ENCODE measurements at places on chromosomes 12 and 14. TPM values are rescaled to one million over a fixed set of nuclear protein-coding genes. Genes with fewer than 3 reads are reported as not detected.

Gene RITA1
- 17.4 TPM for total RNA-seq

Gene GPD1
- 4.3 TPM for total RNA-seq

Gene TAS2R9
- not detected for total RNA-seq

Gene ASIC1
- 1.9 TPM for total RNA-seq

Gene KLRK1
- total RNA-seq: 1.9 TPM

Gene POC1B
- 27.0 TPM for total RNA-seq

Gene ERP29
- 117 TPM for total RNA-seq

Gene MSI1
- 7.4 TPM for total RNA-seq

Gene PRKD1
- total RNA-seq: 0.82 TPM

DNA sequence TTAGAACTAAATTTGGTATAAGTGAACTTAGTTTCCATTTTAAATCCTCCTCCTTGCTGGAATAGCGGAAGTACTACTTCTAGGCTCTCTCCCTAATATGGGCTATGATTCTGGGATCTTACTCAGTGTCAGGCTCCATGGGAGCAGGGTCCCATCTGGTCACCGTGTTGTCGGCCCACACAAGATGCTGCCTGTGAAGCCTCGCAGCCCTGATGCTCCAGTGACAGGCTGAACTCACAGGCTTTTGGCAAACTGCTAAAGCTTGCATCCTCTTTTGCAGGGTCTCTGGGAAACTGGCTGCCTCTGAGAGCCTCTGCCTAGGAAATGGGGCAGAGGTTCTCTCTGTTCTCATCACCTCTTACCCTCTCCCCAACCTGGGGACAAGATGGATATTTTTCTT lies 88.4 kb downstream of the RPAP3 start:
- DNase-seq: no peak

DNA sequence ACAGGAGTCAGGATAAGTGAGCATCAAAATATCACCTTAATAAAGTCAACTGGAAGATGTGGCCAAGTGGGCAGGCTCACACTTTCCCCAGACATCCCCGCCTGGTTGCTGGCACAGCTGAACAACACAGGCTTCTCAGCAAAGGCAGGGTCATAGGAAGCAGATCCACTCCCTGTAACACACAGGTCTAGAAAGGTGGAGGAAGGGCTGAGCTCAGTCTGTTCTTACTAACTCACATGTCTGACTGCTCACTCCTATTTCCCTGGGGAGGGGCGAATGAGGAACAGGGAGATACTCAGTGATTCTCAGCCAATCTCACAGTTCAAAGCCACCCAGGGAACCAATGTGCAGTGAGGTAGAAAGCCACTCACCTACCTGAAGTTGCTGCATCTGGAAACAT lies 45.0 kb upstream of the AMN1 start:
- DNase-seq: no peak

DNA sequence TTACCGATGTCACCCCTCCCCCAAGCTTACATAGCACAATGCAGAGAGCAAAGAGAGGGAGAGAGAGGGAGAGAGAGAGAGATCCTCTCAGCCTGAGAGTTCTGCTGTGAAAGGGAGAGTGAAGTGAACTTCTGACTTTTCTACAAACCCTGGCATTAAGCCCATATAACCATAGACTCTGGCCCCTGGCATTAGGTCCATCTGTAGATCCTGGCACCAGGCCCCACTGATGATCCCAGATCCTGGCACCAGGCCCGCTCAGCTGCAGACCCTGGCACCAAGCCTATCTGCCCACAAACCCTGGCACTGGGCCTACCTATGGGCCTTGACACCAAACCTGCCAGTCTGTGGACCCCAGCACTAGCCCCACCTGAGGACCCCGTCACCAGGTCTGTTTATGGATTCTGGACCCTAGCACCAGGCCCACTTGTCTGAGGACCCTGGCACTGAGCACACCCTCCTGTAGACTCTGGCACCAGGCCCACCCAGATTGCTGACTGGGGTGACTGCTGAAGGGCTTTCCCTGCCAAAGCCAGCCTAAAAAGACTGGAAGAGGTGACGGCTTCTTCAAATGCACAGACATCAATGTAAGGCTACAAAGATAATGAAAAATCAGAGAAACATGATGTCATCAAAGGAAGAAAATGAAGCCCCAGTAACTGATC lies 14.5 kb upstream of the KRT83 start:
- DNase-seq: peak; percentile 42

DNA sequence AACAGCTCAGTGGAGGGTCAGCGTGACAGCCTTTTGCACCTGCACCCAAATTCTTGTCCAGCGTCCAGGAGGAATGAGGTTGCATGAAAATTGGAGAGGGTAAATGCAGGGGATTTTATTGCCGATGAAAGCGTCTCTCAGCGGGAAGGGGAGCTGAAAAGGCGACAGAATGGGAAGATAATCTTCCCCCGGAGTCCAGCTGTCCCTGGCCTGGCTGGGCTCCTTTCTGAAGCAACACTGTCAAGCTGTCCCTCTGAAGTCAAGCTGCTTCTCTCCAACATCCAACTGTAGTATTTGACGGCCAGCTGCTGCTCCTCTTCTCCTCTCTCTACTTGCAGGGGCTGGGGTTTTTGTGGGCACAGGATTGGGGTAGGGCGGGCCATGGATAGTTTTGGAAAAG lies 32.7 kb downstream of the NOPCHAP1 start:
- DNase-seq: no peak

DNA sequence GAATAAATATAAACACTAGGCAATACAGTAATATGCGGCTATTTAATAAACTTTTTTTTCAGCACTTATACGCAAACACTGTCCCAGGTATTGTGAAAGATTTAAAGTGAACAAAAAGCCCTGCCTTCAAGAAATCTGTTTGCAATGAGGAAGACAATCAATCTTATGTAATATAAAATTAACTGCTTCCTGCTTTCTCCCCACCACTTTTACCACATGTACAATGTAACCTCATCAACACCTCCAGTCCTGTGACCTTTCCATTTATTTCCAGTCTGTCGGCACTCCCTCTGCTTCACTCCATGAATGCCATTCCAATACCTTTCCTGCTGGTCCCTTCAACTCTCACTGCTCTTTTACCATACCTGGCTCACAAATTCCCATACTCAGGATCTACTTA lies 10.5 kb downstream of the SNX6 start:
- no peak for DNase-seq

DNA sequence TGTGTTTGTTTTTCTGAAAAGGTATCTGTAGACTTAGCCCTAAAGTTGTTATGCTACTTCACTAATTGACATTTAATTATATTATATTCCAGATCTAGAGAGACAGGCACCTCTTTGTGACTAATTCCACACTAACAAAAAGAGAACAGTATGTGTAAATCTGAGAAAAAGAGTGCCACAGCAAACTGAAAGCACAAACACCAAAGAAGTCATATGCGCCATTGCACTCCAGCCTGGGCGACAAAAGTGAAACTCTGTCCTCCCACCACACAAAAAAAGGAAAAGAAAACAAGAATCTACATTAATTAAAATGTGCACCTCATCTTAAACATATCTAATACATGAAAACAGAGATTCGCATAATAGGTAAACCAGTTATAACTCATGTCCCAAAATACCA lies 4.4 kb upstream of the CSRNP2 start:
- no peak for DNase-seq

GRCh38 chr12:109777544-109777943 lies 55.7 kb downstream of the TRPV4 start:
- no peak for DNase-seq

DNA sequence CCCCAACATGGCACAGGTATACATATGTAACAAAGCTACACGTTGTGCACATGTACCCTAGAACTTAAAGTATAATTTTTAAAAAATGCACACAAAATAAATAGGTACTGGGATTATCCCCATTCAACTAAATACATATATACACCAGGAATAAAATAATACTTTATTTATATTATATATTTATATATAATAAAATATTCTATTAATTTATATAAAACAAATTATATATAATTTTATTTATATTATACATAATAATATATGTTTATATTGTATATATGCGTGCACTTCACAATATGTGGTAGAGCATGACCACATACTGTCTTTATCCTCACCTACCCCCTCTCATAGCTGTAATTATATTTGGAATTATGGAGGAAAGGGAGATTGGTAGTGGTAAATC lies 119.1 kb upstream of the TMEM260 start:
- no peak for DNase-seq

- DNase-seq: no peak
Observed at GRCh38 chr14:102481791-102482238, 27.8 kb downstream of the ANKRD9 start.

- peak; percentile 11 for DNase-seq
Observed at GRCh38 chr14:55518391-55518790, 61.6 kb upstream of the KTN1 start.

GRCh38 chr14:80564051-80564450 lies 352.7 kb upstream of the DIO2 start:
- DNase-seq: no peak

DNA sequence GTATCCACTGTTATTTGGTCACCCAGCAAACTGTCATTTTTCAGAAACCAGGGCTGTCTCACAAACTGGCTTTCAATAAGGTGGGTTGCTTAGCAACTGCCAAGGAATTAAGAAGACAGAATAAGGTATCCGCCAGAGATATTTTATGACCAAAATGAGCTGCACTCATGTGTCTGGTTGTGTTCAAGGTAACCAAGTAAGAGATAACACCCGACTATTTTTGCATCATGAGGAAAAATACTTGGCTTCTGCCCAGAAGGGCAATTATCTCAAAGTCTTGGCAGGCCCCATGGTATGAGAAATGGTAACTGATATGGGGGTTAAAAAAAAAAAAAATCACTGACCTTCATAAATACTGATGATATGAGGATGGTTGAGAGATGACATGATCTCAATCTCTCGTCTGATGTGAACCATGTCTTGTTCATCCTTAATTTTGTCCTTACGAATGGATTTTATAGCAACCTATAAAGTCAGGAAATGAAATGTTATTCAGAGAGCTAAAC lies 32.6 kb downstream of the NUAK1 start:
- no peak for DNase-seq

- no peak for DNase-seq
Observed at GRCh38 chr14:99241325-99242010, 30.5 kb downstream of the BCL11B start.

GRCh38 chr12:26374934-26375680 lies 179.7 kb downstream of the SSPN start:
- no peak for DNase-seq

DNA sequence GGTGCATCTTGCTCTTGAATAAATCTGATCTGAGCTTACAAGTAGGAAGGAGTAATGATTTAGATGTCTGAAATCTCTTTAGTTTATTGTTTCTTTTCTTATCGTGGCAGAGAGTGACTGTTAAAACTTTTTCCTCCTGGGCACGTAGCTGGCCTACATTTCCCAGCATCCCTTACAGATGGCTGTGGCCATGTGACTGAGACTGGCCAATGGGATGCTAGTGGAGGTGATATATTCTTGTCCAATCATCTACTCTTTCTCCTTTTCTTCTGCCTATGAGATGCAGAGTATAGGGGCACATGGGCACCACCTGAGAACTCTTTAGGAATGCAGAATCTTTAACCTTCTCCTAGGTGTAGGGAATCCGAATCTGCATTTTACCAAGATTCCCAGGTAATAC lies 237.3 kb downstream of the RGS6 start:
- DNase-seq: no peak

GRCh38 chr14:79369359-79370332 lies 841.7 kb downstream of the DIO2 start:
- DNase-seq: peak; percentile 39

GRCh38 chr14:50542941-50543418 lies 10.6 kb upstream of the MAP4K5 start:
- no peak for DNase-seq

DNA sequence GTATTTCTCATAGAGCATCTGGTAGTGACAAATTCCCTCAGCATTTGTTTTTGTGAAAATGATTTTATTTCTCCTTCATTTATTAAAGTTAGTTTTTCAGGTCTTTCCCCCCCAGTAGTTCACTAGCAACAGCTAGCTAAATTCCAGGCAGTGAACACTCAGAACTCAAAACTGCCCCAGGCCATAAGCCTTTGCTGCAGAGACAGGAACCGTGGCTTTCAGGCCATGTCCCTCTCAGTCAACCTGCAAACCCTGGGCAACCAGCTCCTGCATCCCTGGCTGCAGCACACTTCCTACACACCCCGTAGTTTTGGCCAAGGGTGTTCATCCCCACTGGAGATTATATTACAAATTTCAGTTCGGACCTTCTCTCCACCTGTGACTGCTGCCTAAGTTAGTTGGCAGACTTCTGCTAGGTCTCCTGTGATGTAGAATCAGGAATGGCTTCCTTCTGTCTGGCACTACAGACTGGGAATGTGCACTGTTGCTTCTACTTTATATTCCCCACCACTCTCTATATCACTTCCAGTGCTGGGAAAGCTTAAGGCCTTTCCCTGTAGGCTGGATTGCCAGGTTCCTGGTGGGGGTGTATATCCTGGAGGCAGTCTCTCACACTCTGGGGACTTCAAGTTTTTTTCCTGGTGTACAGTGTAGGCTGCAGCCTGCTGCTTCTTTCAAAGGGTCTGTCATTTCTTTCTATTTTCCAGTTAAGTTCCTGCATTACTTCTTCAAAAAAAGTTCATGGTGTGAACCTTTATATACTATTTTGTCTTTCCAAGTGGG lies 924.4 kb upstream of the LRFN5 start:
- no peak for DNase-seq

GRCh38 chr14:64114166-64114565 lies 180.0 kb downstream of the ESR2 start:
- no peak for DNase-seq

DNA sequence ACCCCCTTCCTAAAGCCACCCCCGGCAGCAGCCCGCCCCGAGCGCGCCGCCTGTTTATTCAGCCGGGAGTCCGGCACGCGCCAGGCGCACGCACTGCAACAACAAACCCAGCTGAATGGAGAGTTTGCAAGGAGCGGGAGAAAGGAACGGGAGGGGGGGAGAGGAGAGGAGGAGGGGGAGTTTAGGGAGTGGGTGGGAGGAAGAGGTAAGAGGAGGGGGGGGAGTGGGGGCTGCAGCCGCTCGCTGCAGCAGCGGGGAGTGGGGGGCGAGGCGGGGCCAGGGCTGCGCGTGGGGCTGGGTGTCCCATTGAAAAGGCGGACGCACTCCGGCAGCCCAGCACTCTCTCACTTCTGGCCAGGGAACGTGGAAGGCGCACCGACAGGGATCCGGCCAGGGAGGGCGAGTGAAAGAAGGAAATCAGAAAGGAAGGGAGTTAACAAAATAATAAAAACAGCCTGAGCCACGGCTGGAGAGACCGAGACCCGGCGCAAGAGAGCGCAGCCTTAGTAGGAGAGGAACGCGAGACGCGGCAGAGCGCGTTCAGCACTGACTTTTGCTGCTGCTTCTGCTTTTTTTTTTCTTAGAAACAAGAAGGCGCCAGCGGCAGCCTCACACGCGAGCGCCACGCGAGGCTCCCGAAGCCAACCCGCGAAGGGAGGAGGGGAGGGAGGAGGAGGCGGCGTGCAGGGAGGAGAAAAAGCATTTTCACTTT lies at the start of gene ASCL1:
Gene ASCL1, plus strand, starts transcription at position 336 of the 712 bp plus-strand sequence. CDS start 571 bp downstream, outside the sequence.
- DNase-seq: no peak

DNA sequence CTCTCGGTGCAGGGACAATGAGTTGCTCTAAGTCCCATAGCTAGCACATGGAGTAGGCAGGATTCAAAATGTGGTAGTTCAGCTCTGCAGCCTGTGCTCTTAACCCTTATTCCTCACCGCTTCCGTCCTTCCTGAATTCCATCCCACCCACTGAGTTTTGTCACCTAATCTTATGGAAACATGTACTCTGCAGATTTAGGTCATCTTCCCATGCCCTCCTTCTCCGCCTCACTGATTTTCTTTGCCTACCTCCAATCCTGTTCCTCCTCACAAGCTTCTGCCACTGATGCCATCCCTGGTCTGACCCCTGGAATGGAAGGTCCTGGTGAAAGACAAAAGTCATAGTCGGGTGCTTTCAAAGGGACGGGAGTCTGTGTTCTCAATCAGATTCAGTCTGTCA lies 46.5 kb upstream of the ABCC9 start:
- DNase-seq: no peak

All from left colon (tissue), 2 donors.